Hematopoietic multipotent progenitor cell treated with erythropoietin and hydrocortisone succinate and interleukin-3 and kit ligand, for 4 days (in vitro differentiated cells): ENCODE measurements at places on chromosomes 3 and 15.
A peak's percentile ranks its signal among the peaks of the same experiment; 100 is the strongest.

- DNase-seq = peak; percentile 54
These were observed 35.3 kb downstream of the OXNAD1 start for GRCh38 chr3:16300307-16300706.

GRCh38 chr3:17360991-17361390, 381.4 kb downstream of the TBC1D5 start:
- no peak for DNase-seq

- peak; percentile 37 for DNase-seq
These were observed 369.2 kb upstream of the MCTP2 start for GRCh38 chr15:93861956-93862741.

- no peak for DNase-seq
These were observed 567.1 kb upstream of the NR2F2 start for GRCh38 chr15:95763426-95763825.

DNA sequence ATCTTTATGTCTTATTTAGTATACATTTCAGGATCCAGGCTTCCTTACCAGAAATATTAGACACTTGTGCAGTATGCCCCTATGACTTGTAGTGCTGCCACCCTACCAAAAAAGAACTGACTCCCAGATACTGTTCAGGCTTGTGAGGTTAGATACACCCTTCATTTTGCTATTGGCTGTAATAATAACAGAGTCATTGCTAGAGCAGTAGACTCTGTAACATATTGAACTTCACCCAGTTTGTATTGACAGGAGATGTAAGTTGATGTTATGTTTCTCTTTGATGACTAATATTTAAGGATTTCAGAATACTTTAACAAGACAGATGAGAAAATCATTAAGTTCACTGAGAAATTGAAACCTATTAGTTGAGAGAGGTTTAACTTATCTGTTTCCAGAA, 32.9 kb downstream of the RNF111 start:
- DNase-seq = no peak

DNA sequence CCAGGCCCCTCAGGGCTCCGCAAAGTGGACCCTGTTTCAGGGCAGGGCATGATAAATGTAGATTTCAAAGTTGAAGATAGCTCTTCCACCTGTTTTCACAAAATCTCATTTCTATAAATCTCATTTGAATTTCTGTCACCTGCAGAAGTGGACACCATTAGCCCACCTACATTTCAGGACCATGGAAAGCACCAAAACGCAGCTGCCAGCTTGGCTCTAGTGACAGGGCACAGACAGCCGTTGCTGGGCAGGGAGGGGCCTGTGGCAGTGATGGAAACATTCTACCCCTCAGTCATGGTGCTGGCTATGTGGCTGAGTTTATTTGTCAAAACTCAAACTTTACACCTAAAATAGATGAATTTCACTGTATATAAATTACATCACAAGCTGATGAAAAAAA, 40.4 kb downstream of the PRR23E start:
- DNase-seq = peak; percentile 43

DNA sequence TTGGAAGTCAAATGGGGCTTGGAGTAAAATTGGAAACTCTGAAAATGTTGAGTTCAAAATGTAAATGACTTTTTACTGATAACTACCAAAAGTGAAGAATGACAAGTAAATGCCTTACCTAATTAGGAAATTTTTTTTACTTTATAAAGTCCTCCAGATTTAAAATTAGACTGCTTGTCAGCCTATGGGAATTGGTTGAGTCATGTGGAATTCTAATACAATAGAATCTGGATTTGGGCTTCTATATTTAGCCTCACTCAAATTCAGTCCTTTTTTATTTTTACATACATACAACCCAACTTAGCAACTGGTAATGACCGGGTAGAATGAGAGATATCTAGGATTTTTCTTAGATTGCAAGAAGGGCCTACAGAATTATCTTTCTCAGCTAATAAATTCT, 158.9 kb upstream of the CADPS start:
- DNase-seq = no peak

DNA sequence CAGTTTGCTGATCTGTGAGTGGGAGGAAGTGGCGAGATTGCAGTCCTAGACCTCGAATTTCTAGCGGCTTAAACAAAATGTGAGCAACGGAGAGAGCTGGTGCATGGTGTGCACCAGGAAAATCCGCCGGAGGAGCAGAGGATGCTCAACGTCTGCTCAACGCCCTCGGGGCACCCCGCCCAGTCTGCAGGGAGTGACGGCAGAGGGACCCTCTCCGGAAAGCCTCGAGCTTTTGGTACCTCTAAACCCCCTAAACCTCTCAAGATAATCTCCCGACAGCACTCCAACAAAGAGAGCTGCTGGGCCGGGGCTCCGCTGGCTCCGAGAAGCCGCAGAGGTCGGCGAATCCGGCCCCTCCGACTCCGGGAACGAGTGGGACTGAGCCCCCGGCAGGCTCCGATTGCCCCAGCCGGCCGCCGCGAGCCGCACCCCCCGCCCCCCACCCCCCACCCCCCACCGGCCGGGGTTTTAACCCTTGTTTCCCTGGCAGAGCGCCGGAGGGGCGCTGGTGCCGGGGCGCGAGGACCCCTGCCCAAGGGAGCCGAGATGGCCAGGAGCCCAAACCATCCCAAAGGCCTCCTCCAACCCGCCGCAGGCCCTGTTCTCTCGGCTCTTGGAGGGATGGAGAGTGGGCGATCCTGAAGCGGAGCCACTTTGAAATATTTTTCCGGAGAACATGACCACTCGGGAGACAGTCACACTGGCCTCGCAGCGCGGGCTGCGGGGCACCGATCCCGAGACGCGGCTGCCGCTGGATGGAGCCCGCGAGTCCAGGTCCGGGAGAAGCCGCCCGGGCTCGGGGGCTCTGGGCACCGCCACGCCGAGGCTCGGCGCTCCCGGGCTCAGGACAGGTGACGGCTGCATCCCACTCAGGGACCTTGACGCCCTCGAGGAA, 1.5 kb downstream of the MEGF11 start:
- peak; percentile 66 for DNase-seq

- DNase-seq = no peak
These were observed 763 bp upstream of the CNTN6 start for GRCh38 chr3:1092061-1092460.

DNA sequence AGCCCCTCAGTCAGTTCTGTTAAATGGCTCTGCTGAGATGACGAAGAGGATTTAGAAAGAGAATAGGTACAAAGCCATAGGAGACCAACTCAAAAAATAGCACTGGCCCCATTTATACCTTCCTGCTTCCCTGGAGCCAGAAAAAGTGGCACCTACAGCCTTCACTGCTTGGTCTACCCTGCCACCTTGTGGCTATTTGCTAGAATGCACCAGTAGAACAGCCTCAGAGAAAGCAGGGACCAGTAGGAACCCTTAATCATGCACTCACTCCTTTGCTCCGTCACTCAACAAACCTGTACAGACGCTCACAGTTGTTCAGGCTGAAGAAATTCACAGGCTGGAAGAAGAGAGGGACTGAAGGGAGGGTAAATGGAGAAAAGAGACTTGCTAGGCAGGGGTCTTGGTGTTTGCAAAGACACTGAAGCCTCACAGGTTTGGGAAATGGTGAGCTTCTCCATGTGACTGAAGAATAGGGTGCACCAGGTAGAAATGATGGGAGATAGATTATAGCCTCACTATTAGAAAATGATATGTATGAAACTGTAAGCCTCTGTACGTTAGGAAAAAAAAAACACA, 12.1 kb upstream of the RTP2 start:
- peak; percentile 85 for DNase-seq

- no peak for DNase-seq
These were observed 18.5 kb downstream of the TRANK1 start for GRCh38 chr3:36926292-36926897.

GRCh38 chr3:63150880-63151279, 127.2 kb upstream of the SYNPR start:
- DNase-seq = no peak

GRCh38 chr15:70545526-70545925, 217.8 kb downstream of the UACA start:
- DNase-seq = no peak

GRCh38 chr3:106573605-106574004, 704.8 kb upstream of the CBLB start:
- DNase-seq = no peak
